ENCODE measurements at places on chromosomes 16 and 17.

DNA sequence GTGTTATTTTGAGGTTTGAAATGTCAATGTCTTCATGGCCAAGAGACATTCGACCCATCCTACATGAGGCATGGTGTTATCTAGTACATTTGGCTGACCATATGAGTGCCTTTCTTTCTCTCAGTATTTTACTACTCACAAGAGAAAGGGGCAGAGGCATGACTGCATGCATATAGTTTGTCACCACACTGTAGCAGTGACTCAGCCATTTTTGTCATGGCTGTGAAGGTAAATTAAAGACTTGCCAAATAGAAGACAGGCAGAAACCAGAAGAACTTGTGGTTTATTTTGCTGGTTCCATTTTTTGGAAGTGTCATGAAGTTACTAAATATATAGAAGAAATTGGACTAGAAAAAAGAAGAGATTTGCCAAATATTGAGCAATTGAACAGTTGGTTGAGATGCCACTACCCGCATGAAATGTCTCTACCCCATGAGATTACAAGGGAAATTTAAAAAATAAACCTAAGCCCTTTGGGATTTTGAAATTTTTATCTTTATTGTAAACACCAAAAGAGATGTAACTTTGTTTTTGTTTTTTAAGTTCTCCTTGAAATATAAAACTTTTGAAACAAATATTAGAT is 170.3 kb downstream of the CHD9 start:
- DNase-seq, result no peak

GRCh38 chr16:67428146-67428731 is 2.7 kb upstream of the HSD11B2 start:
- DNase-seq, result peak; percentile 24

GRCh38 chr17:13736916-13737315 is 135.2 kb upstream of the HS3ST3A1 start:
- DNase-seq, result no peak

GRCh38 chr17:6177941-6178694 is 107.9 kb downstream of the WSCD1 start:
- no peak for DNase-seq
